ENCODE measurements at places on chromosomes 2 and 18. TPM values are rescaled to one million over a fixed set of nuclear protein-coding genes. Genes with fewer than 3 reads are reported as not detected.

GPR35 gene
- total RNA-seq, result not detected

LRATD1 gene
- not detected for total RNA-seq

DNA sequence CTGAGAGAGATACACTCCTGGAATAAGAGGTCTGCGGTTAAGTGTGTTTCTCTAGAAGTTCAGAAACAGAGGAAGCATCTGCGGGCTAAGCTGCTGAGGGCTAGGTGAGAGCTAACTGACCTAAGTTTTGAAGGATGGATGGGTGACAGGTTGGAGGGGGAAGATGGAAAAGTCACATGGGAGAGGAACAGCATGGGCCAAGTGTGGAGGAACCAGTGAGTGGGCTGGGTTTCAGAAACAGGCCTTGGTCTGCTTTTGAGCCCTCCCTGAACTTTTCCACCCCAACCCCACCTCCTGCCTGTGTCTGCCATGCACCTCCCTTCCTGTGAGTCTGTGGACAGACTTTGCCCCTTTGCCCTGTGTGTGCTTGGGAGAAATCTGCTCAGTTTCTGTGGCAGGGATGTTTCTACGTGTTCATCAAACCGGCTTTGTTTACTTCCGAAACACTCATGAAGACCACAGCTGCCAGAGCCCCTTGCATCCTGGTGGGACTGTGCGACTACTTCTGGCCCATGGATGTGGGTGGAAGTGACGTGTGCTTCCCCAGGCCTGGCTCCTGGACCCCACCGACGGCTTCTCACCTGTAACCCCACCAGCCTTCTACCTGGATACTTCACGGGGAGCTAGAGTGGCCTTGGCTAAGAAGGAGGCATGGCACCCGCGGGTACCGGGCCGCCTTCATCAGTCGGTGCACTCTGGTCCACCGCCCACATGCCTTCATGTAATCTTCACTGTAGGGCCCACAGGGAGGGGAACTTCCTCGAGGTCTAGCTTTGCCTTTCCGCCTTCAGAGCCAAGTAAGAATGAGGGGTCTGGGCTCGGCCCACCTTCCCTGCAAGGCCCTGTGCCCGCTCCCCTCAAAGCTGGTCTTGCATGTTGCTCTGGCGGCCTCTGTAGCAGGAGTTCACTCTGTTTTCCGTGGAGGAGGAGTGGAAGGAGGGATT is 1.4 kb upstream of the HPCAL1 start:
- no peak for DNase-seq
- no peak overlapping the region for H3K4me3 ChIP-seq
- no peaks in the 10 kb centered on the region for H3K36me3 ChIP-seq
- no peak overlapping the region for H3K27ac ChIP-seq
- peaks cover 38% of the 10 kb centered on the region for H3K4me1 ChIP-seq

DES gene
- total RNA-seq, result 0.09 TPM

GCG gene
- total RNA-seq, result not detected

IL1RL1 gene
- not detected for total RNA-seq

GRCh38 chr2:29113027-29113686 is 2.1 kb upstream of the CLIP4 start:
- peak overlapping the region; percentile 96 for H3K27ac ChIP-seq
- peaks cover 86% of the 10 kb centered on the region for H3K4me1 ChIP-seq
- H3K27me3 ChIP-seq, result no peaks in the 10 kb centered on the region

DNA sequence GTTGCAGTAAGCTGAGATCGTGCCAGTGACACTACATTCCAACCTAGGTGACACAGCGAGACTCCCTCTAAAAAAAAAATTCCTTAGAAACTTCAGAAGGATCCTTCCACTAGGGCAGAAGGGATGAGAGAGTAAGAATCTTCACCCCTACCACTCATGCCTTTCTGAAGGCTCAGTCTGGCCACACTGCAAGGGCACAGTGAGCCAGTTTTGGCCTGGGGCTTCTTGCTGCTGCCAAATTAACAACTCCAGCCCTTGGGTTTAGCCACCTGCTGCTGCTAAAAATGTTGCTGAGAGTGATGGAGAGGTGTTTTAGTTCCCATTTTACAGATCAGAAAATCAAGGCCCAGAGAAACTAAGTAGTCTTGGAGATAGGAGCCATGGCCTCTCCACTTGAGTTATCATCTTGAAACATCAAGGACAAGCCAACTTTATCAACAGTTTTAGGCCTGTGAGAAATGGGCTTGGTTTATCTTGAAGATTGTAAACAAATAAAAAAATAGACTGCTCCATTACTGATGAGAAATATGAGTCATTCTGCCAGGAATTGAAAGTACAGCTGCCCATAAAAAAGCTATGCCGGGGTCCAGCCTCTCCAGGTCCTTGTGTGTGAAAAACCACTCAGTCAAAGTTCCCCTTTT is 31.9 kb upstream of the CASP8 start:
- DNase-seq, result no peak
- no peak overlapping the region for H3K4me3 ChIP-seq
- peaks cover 5% of the 10 kb centered on the region for H3K27me3 ChIP-seq
- H3K27ac ChIP-seq, result no peak overlapping the region

All from HFFc6 (cell line).